ENCODE measurements at places on chromosomes 4 and X. TPM values are rescaled to one million over a fixed set of nuclear protein-coding genes. Genes with fewer than 3 reads are reported as not detected.

The ATP1B4 gene
- total RNA-seq = not detected

The PCYT1B gene
- total RNA-seq = 0.04 TPM

DNA sequence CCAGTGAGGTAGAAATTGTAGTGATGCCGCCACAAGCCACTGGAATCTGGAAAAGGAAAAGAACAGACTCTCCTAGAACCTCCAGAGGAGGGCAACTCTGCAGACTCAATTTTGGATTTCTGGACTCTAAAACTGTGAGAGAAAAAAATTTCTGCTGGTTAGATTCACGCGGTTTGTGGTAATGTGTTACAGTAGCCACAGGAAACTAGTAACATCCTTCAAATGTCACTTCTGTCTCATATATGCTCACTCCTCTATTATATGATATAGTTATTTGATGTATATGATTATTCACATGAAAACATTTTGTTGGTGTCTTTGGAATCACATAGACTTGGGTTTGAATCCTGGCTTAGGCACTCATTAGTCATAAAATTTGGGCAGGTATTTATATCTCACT is 18.8 kb downstream of the LDOC1 start:
- no peak for DNase-seq

GRCh38 chr4:119002476-119002875 is 113.8 kb downstream of the SYNPO2 start:
- DNase-seq = no peak

All from Karpas-422 (cell line).